ENCODE measurements at places on chromosomes 11 and 22. TPM values are rescaled to one million over a fixed set of nuclear protein-coding genes. Genes with fewer than 3 reads are reported as not detected.

The SAAL1 gene
- total RNA-seq, result 35.1 TPM

The TUBGCP6 gene
- 28.1 TPM for total RNA-seq

The BLID gene
- 3.2 TPM for total RNA-seq

The PANX2 gene
- 0.53 TPM for total RNA-seq

The TRIM29 gene
- total RNA-seq, result 0.25 TPM

The PRG3 gene
- not detected for total RNA-seq

The SCUBE1 gene
- not detected for total RNA-seq

The SCGB2A2 gene
- total RNA-seq, result not detected

The PANX3 gene
- not detected for total RNA-seq

The CEND1 gene
- 0.13 TPM for total RNA-seq

The SNX15 gene
- total RNA-seq, result 8.2 TPM

The OR2AG1 gene
- under 0.01 TPM for total RNA-seq

The EHF gene
- total RNA-seq, result 0.07 TPM

The SYT13 gene
- not detected for total RNA-seq

The PNPLA5 gene
- total RNA-seq, result not detected

The SLC5A1 gene
- total RNA-seq, result not detected

The GRAP2 gene
- not detected for total RNA-seq

The GUCY1A2 gene
- total RNA-seq, result 0.14 TPM

The RHOD gene
- total RNA-seq, result 10.6 TPM
